ENCODE measurements at places on chromosomes 4 and X.

- DNase-seq: peak; percentile 43
Measured at GRCh38 chrX:100615005-100615404, 21.6 kb downstream of the TSPAN6 start.

GRCh38 chrX:57674861-57675260 is 5.2 kb downstream of the NLRP2B start:
- no peak for DNase-seq

- no peak for DNase-seq
Measured at GRCh38 chr4:304969-305680, at the start of gene ZNF732. ZNF732 (minus strand) TSS chr4:305474; CDS start chr4:305310, 164 bp downstream.

GRCh38 chrX:65874765-65875164 is 165.1 kb downstream of the VSIG4 start:
- DNase-seq: no peak

DNA sequence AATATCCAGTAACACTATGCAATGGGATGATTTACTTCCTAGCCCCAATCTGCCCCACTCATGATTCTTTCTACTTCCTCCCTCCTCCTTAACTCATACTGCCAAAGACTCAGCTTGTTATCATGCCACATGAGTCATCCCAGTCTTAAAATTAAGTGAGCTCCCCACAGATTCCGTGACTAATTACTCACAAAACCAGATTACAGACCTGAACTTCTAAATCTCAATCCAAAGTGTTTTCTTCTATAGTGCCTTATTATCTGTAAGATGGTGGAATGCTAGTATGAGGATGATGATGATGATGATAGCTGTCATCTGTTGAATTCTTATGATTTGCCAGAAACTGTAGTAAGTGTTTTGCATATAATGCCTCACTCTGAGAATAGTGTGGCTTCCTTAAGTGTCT is 27.7 kb upstream of the GPC3 start:
- DNase-seq: no peak

DNA sequence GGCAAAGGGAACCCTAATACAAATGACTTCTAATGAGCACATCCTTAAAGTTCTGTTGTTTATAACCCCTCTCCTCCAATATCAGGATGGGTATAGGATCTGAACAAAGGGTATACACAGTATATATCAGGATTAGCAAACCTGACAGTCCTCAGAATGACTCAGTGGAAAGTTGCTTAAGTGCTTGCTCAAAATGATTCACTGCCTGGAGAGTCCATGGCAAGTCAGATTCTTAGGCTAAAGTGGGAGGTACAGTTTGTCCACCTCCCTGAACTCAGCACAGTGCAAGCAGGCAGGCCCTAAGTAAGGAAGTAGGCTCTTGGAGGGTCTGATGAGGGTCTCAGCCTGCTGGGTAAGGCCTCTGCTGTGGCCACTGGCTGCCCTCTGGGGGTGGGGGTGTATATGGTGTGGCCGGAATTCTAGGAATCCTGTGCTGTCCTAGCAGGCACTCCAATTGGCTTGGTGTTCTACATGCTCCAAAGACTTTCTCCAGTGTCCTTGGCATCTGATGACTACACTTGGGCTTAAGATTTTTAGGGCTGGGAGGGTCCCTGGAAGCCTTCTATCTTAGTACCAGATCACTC is 54.3 kb downstream of the CHRDL1 start:
- no peak for DNase-seq

GRCh38 chr4:81422595-81422994 is 49.1 kb downstream of the RASGEF1B start:
- DNase-seq: no peak

GRCh38 chr4:73343432-73343831 is 60.7 kb upstream of the ALB start:
- no peak for DNase-seq

GRCh38 chrX:97481228-97481627 is 597.5 kb downstream of the RPA4 start:
- no peak for DNase-seq

- DNase-seq: no peak
Measured at GRCh38 chrX:10176121-10177003, 19.6 kb downstream of the CLCN4 start.

DNA sequence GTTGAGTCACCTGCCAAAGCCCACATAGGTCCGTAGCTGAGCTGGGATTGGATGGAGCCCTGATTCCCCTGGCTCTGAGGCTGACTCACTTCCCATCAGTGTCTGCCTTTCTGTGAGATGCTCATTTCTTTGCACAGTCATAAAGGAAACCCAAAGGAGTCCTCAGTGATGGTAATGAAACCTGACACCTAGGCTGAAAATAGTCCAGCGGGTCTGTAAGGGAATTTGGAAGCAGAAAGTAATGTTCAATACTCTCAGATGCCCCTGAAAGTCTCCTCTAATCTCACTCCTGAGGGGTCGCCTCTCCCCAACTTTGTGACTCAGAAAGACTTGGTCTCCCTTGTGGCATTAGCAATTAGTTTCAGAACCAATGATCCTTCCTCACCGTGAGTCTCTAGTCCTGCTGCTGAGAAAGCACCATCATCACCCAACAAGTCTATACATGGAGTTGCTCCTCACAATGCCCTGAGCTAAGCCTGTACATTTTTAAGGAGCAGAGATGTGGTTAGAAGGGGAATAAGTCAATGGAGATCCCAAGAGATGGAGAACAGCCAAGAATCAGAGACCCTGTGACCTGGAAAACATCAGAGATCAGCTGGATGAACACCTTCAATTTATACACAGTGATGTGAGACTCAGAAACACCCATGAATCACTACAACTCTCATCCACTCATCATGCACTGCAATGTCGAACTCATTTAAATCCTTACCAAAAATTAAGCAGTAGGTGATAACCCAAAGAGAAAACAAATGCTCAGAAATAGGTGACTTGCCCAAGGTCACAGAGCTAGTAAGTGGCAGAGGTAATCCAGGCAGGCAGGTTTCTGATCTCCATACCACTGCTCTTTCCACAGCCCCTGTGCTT is 219.0 kb upstream of the CPEB2 start:
- DNase-seq: no peak

DNA sequence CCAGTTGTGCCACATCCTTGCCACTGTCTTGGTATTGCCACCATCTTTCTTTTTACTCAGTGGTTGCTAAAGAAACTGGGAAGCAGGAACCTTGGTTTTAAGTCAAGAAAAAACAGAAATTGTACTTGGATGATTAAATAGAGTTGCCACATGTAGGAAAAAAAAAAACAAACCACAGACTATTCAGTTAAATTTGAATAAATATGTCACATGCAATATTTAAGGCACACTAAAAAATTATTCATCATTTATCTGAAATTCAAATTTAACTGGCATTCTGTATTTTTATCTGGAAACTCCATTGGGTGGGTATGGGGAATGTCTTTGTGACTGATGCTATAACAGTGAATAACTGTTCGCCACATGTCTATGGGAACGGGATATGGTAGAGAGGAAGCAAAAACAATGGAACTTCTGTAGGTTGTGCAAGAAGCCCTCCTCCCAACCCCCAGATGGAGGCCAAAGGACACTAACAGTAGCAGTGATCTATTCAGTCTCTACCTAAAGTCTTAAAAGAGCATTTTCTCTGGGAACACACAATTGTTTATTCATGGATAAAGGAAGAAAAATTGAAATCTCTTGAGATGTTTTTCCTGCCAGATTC is 57.0 kb upstream of the PLAC8 start:
- DNase-seq: no peak

DNA sequence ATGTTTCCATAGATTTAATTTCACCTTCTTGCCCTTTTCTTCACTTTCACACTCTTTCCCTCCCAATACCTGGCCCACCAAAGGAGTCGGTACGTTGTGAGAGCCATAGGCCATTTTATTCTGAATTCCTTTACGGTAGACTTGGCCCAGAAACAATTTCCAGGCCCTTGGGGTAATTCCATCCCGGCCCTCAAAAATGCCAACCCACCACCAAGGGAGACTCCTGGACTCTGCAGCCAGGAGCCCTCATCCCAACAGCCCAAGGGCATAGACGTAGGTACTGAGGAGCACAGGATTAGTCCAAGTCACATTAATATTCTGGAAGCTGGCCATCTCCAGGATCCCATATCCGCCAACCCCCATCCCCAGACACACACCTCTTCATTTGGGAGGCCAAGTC is 102.9 kb downstream of the LIMCH1 start:
- DNase-seq: no peak

- DNase-seq: no peak
Measured at GRCh38 chr4:170242471-170242870, 152.7 kb upstream of the AADAT start.

DNA sequence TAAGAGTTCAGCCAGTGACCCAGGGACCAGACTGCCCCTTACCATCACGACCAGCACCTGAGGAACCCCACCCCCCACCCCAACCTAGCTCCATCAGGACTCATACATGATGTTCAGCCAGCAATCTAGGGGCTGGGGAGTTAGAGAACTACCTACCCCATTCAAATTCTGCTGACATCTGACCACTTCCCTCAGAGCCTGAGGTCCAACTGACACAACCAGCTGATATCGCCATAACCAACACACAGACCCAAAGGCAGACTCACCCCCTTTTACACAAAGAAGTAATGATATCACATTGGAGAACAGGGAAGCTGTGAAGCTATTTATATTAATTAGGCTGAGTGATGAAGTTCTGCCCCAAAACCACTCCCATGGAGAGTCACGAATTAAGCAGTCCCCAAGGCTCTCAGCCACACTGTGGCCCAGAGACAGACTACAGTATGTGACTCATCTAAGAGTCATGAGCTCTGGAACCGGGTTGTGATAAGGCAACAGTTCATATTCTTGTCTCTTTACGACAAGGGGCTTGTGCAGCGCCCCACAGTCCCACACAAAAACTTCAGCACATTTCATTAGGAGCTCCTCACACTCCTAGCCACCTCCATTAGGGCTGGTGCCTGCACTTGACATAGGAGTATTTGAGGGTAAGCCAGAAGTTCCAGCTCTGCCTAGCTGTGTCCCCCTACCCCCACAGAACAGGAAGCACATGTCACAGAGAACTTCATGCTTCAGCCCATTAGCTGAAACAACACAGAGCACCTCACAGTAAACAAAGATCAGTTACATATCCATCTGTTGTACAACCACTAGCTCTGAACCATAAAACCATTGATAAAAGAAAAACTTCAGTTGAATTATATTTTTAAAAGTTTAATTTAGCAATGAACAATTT is 184.7 kb upstream of the ZCCHC13 start:
- no peak for DNase-seq

DNA sequence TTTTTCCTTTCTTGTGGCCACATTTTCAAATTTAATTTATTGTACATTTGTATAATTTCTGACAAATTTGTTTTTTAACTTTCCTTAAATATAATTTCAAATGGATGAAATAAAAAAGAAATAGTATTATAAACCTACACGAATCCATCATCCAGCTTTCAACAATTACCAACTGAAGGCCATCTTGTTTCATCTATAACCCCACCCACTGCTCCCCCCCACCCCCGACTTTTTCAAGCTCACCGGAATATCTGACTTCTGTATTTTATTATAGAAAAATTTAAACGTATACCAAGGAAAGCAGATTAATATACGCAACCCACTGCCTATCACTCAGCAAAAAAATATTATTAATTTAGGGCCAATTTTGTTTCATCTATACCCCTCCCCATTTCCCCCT is 1.1 kb downstream of the MORF4L2 start:
- DNase-seq: no peak

DNA sequence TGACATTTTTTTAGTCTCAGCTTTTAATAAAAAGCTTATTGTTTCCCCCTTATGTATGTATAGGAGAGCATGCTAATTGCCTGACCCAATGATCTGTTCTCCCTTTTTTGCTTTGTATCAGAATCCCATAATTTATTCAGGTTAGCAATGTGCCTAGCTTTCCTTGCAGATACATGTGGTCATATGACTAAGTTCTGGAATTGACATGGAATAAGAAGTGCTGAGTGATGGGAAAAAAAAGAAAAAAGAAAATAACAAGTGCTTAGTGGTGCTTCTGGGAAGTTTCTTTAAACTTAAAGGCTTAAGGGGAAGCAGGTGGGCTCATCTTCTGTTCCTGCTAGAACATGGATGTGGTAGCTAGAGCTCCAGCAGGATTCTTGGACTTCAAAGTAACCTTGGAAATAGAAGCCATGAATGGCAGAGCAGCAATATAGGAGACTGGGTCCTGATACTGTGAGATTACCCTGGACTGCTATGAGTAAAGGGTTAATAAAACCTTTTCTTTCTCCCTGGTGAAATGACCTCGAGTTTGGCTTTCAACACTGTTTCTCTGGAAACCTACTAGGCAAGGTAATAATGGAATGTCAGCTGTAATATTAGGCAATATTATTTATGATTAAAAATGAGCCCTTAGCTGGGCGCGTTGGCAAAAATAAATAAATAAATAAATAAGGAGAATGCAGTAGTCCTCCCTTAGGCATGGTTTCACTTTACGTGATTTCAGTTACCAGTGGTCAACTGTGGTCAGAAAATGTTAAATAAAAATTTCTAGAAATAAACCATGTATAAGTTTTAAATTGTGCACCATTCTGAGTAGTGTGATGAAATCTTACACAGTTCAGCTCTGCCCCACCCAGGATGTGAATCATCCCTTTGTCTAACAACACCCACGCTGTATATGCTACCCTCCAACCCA is 16.7 kb upstream of the RBM41 start:
- peak; percentile 64 for DNase-seq

- DNase-seq: no peak
Measured at GRCh38 chr4:181427076-181427475, 816.1 kb upstream of the TENM3 start.

DNA sequence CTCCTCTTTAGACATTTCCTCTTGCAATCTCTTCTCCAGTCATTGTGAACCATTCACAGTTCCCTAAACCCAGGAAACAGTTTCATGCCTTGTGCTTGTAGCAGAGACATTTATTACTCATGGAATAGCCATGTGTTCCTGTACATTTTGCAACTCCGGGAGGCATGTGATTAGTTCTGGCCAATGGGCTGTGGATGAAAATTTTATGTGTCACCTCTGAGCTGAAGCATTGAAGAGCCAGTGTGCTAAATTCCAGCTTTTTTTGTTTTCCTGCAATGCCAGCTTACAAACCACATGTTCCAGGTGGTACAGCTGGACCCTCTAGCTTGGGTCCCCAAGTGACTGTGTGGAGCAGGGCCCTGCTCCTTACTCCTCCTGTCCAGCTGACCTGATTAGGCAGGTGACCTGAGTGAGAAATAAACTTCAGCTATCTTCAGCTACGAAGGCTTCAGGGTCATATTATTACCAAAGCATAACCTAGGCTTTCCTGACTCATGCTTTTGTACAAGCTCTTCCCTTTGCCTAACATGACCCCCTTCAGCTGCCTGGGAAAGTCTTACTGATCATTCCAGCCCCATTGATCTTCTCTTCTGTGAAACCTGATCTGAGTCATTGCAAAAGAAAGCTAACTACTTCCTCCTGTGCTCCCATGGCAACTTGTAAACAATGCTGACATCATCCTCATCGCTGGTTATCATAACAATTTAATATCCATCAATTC is 200.4 kb downstream of the PTTG2 start:
- peak; percentile 59 for DNase-seq

GRCh38 chr4:9893329-9894108 is 112.1 kb downstream of the DRD5 start:
- no peak for DNase-seq

All from NCI-H460 (cell line).